ENCODE measurements at places on chromosomes 5 and 9.

DNA sequence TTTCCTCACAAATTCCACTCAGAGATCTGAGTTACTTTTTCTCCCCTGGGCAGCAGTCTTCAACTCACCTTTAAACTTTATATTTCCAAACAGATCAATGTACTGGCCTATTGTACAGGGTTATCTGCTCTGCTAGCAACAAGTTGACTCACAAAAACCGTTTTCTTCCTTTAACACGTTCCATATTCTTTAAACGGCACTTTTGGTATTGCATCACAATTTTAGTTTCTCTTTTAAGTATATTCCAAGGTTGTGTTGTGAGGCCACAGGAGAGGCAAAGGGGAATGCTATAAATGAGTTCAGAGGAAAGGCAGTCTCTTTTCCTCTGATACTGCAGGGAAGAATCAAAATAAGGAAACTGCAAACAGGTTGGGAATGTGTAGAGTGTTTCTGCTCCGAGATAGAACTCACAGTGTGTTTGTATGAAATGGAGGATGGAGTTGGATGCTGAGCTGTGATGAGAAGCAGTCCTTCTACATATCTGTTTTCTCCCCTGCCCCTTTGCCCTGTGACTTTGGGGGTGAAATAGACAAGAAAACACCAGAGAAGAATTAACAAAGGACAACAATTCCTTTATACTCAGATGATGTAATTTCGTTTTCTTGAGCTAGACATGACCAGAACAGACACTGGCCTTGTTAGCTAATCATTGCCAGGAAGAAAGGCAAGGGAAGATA lies 9.9 kb upstream of the ALDOB start:
- H3K4me1 ChIP-seq, result no peaks in the 10 kb centered on the region
- H3K4me3 ChIP-seq, result no peak overlapping the region
- no peaks in the 10 kb centered on the region for H3K36me3 ChIP-seq

GRCh38 chr5:7995688-7996294 lies 126.8 kb downstream of the MTRR start:
- no peaks in the 10 kb centered on the region for H3K36me3 ChIP-seq
- DNase-seq, result no peak
- H3K27me3 ChIP-seq, result no peaks in the 10 kb centered on the region
- H3K4me1 ChIP-seq, result no peaks in the 10 kb centered on the region

GRCh38 chr9:35002623-35003022 lies 13.1 kb downstream of the DNAJB5 start:
- peaks cover 9% of the 10 kb centered on the region for H3K4me1 ChIP-seq
- H3K4me3 ChIP-seq, result no peak overlapping the region
- no peak overlapping the region for H3K27ac ChIP-seq
- no peaks in the 10 kb centered on the region for H3K27me3 ChIP-seq
- no peak for DNase-seq

GRCh38 chr5:2658447-2658846 lies 93.0 kb downstream of the IRX2 start:
- no peak overlapping the region for H3K27ac ChIP-seq
- no peaks in the 10 kb centered on the region for H3K27me3 ChIP-seq
- H3K4me1 ChIP-seq, result no peaks in the 10 kb centered on the region
- H3K36me3 ChIP-seq, result no peaks in the 10 kb centered on the region
- no peak overlapping the region for H3K4me3 ChIP-seq
- DNase-seq, result no peak

DNA sequence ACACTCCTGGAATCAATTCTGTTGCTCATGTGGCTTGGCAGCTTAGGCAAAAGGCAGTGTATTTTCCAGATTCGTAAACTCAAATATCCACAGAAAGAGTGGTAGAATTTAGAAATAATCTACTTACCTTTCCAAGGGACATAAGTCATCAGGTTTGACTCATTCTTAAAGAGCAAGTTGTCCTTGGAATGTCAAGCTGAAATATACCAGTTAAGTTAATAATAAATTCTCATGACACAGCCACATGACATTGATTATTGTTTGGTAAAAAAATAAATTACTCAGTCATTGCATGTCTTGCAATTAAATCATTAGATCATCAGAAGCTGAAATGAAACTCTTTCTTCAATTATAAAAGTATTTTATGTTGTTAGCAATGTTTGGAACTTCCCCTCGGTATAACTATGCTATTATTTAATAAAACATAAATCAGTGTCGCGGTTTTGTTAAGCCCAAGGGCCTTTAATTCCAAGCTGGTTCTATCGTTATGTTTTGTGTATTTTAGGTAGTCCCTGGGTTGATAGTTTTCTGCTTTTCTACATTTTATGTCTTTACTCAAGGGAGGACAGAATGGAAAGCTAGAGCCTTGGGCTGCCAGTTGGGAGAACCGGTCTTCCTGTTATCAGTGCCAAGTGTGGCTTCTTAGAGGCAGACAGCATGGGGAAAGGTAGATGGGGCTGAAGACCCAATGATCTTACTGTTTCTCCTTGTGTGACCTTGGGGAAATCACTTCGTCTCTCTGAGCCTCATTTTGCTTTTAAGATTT lies 79.3 kb upstream of the PRLR start:
- H3K27me3 ChIP-seq, result no peaks in the 10 kb centered on the region
- no peaks in the 10 kb centered on the region for H3K36me3 ChIP-seq
- no peak for DNase-seq

All from thyroid gland (tissue), 4 donors.